ENCODE measurements at places on chromosomes 6 and 20.

DNA sequence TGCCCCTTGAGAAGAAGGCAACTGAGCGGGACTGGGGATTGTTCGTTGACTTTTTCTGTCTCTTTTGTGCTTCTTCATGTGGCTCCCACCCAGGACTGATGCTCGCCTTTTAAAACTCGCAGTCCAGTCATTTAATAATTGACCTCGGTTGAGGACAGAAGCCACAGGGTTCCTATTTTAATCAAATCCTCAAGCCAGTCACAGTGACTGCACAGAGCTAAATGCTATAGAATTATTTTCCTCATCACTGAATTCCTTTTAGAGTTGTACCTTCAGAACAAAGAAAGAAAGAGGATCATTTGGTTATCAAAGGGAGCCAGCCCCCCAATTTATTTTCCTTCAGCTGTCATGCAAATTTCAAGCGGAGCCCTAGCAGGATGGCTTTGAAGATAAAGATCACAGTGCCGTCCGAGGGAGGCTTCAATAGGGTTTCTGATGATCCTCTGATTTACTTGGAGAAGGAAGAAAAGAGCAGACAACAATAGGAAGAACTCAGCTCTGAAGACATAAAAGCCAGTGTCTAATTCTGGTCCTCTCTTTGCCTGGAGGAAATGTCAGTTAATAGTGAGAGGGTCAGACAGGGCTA is 186.6 kb downstream of the DOK5 start:
- no peaks in the 10 kb centered on the region for H3K27me3 ChIP-seq
- no peaks in the 10 kb centered on the region for H3K36me3 ChIP-seq
- no peak overlapping the region for H3K4me3 ChIP-seq
- peak overlapping the region; percentile 45 for H3K27ac ChIP-seq
- H3K4me1 ChIP-seq, result peaks cover 24% of the 10 kb centered on the region

DNA sequence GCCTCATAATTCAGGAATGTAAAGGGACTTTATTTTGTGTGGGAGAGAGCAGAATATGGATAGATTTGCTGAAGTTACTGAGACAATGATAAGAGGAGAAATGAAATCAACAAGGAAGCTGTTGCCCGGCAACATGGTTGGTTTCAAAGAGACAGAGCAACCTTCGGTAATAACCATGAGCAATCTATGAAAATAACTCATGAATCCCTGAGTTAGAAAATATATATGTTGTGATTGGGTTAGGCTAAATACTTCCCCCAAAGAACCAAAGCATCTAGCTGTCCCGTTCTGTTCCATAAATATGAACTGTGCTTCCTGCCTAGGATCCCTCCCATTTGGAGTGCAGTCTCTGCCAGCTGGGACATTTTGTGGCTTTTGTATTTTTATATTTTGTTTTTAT is 23.1 kb downstream of the SERPINB1 start:
- no peak for DNase-seq
- peaks cover 19% of the 10 kb centered on the region for H3K36me3 ChIP-seq
- H3K27me3 ChIP-seq, result no peaks in the 10 kb centered on the region
- H3K4me1 ChIP-seq, result peaks cover 34% of the 10 kb centered on the region

DNA sequence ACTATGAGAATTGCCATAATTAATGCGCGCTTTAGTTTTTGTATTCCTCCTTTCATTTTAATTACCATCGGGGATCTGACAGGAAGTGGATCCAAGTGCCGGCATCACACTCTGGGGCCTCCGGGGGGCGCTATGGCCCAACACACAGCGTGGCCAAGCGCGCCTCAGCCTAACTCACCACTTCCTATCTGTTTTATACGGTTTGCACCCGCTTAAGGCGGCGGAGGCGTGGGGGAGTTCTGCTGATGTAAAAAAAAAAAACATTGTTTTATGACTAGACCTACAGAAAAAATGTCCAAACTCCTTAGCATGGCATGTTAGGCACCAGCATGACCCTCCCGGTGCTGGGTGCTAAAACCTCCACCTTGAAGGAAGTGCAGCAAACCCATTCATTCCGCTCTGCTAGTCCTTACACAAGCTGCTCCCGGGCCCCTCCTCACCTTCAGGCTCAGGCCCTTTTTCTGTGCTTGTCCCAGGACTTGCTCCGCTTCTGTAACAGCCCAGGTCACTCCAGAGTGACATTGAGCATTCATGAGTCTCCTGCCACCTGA is 4.5 kb upstream of the EBF4 start:
- DNase-seq, result peak; percentile 62
- no peak overlapping the region for H3K27ac ChIP-seq
- H3K36me3 ChIP-seq, result peaks cover 4% of the 10 kb centered on the region

GRCh38 chr6:68247782-68248181 is 387.3 kb upstream of the ADGRB3 start:
- H3K27ac ChIP-seq, result no peak overlapping the region
- H3K27me3 ChIP-seq, result no peaks in the 10 kb centered on the region
- H3K36me3 ChIP-seq, result no peaks in the 10 kb centered on the region
- no peak overlapping the region for H3K4me3 ChIP-seq

DNA sequence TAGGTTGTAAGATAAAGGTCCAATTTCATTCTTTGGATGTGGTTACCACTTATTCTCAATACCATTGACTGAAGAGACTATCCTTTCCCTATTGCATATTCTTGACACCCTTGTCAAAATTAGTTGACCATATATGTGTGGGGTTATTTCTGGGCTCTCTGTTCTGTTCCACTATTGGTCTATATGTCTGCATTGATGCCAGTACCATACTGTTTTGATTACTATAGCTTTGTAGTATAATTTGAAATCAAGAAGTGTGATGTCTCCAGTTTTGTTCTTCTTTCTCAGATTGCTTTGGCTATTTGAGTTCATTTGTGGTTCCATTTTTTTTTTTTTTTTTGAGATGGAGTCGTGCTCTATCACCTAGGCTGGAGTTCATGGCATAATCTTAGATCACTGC is 8.1 kb upstream of the LRP11 start:
- no peak overlapping the region for H3K27ac ChIP-seq
- H3K4me1 ChIP-seq, result no peaks in the 10 kb centered on the region
- no peak for DNase-seq
- H3K27me3 ChIP-seq, result peaks cover 35% of the 10 kb centered on the region

Data from mesothelial cell of epicardium (in vitro differentiated cells).